ENCODE measurements at places on chromosomes 3 and 15. TPM values are rescaled to one million over a fixed set of nuclear protein-coding genes. Genes with fewer than 3 reads are reported as not detected.

The C3orf85 gene
- total RNA-seq: not detected

The MEIS2 gene
- 84.0 TPM for total RNA-seq

The CSPG4 gene
- 27.8 TPM for total RNA-seq

The PAQR9 gene
- total RNA-seq: not detected

The TRH gene
- 2.5 TPM for total RNA-seq

The ACOX2 gene
- 19.2 TPM for total RNA-seq

The CEP19 gene
- 4.0 TPM for total RNA-seq

The ONECUT1 gene
- total RNA-seq: not detected

The DAZL gene
- not detected for total RNA-seq

Data from fibroblast of the aortic adventitia (primary cell).